ENCODE measurements at places on chromosomes 1 and 21.

DNA sequence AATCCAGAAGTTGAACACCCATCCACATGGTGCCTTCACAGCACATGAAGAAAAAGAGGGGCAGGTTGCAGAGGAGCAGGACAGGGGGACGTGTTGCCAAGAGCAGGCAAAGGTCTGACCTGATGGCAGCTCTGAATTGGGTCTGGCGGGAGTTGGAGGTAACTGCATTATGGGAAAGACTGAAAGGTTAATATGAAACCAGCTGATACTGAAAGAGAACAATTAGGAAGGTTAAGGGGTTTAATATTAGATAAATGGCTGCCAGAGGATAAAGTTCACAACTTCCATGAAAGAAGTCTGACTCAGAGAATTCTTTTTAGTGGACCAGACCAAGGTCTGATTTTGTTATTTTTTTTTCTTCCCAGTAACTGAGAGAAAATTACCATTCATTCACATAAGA is 76.1 kb downstream of the CD58 start:
- no peak for DNase-seq

DNA sequence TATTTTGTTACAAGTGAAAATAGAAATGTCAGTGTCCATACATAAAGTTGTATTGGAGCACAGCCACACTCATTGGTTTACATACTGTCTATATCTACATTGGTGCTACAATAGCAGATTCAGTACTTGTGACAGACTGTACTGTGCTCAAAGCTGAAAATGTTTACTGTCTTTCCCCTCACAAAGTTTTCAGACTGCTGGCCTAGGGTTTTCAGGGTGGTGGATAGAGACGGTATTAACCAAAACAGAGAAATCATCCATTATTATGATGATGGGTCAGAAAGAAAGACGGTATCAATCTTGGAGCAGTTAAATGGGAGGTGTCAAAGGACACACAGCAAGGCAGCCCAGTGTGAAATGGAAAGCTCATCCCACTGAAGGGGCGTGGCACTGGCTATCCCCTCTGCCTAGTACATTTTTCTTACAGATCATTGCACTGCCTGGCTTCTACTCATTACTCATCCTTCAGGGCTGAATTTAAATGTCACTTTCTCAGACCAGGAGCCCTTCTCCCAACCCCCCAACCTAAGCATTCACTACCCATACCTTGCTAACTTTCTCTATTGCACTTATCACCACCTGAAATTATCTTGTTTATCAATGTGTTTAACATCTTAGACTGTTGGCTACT is 10.2 kb downstream of the JAK1 start:
- no peak for DNase-seq

GRCh38 chr1:31830511-31830910 is 14.7 kb upstream of the SPOCD1 start:
- DNase-seq: no peak

GRCh38 chr1:43345120-43345519 is 7.5 kb downstream of the MPL start:
- no peak for DNase-seq

DNA sequence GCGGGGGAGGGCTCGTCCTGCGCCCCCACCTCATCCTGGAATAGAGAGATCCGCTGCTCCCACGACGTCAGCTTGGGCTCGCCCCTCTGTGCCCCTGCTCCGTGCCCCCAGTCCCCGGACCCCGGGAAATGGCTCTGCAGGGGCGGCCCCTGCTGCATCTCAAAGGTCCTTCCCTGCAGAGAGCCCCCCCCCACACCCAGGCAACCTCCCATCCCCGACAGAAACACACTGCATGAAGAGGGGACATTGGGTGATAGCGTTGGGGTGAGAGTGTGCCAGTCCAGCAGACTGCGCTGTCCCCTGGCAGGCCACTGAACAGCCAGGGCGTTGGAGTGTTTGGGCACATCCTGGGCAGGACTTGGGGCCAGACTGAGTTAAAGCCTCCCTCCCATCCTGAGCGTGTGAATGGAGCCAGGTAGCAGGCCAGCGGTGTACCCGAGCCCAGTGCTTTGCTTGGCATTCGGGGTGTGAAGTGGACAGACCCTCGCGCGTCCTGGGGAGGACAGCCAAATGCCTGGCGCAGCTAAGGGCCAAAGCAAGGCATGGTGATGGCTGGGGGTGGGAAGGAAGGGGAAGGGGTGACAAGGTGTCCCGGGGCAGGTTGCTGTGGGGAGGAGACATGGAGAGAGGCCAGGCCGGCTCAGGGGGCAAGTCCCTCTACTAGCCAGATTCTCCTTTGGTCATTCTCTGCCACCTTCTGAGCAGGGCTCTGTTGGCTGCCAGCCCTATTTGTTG is 633 bp upstream of the ETNK2 start:
- no peak for DNase-seq

All from NCI-H446 (cell line).